ENCODE measurements at places on chromosomes 6 and 20. TPM values are rescaled to one million over a fixed set of nuclear protein-coding genes. Genes with fewer than 3 reads are reported as not detected.

SPATS1 gene
- total RNA-seq = not detected

HNF4A gene
- 0.34 TPM for total RNA-seq

SDC4 gene
- 53.4 TPM for total RNA-seq

HCK gene
- total RNA-seq = not detected

SULF2 gene
- total RNA-seq = 5.6 TPM

PRRT1 gene
- not detected for total RNA-seq

MPC1 gene
- 39.6 TPM for total RNA-seq

C6orf163 gene
- 1.0 TPM for total RNA-seq

WFDC12 gene
- not detected for total RNA-seq

DPPA5 gene
- total RNA-seq = not detected

PNPLA1 gene
- total RNA-seq = not detected

SLC22A16 gene
- not detected for total RNA-seq
